Activated CD4-positive, alpha-beta T cell treated with anti-CD3 and anti-CD28 coated beads, Interleukin-2, Interleukin-4, amounts not matched to agents 100 ng/mL and 50 ng/mL, durations not matched to agents 16 hours and 8 hours (primary cell): ENCODE measurements at places on chromosomes 3 and 15.

DNA sequence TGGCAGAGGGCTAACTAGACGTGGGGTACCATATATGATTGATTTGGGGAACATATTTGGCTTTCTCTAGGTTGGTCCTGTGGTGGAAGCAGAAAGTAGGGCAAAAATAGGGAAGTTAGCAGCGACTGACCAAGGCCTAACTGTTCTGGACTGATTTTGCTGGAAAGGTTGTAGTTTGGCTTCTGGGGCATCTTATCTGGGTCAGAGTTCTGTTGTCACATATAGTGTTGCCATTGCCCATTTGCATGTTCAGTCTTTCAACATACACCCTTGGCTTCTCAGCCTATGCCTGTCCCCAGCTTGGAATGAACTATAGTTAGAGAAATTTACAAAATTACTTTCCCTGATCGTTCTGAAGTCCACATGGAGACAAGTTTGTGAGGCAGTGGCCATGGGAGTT lies 426.5 kb downstream of the TBC1D5 start:
- DNase-seq = no peak

- DNase-seq = no peak
These were observed 40.3 kb downstream of the USP50 start for GRCh38 chr15:50506121-50506520.

- no peak for DNase-seq
These were observed 33.6 kb upstream of the TOPAZ1 start for GRCh38 chr3:44208086-44208485.

- peak; percentile 92 for DNase-seq
These were observed 1.9 kb upstream of the ARL6IP5 start for GRCh38 chr3:69082805-69083204.

DNA sequence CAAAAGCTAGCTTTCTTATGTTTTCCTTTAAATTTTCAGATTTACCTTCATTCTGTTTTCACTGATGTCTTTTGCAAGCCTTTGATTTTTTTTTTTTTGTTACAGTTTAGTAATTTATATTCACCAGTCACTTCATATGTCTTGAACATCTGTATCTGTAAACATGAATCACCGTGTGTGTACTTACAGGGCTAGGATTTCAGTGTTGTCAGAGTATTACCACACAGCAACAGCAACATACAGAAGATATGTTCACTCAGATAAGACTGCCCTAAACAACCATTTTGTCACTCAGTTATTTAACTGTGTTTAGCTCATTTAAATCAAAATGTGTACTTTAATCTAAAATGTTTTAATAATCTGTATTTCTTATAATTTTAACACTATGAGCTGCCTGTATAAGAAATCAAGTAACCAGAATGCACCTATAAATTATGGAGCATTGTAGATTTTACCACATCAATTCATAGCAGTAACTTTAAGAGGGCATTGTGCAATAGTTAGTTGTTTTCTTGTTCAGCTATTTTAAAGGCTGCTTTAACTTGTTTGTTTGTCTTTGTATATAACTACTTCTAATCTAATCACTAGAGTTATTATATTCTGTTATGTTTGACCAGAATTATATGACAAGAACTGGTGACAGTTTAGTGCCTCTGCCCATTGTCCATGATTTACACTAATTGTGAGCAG lies 50.4 kb downstream of the GHSR start:
- no peak for DNase-seq

GRCh38 chr3:147244397-147244796 lies 161.9 kb downstream of the ZIC4 start:
- no peak for DNase-seq

- no peak for DNase-seq
These were observed 172.8 kb upstream of the UBE3A start for GRCh38 chr15:25611603-25612002.

GRCh38 chr15:65192016-65192415 lies 6.9 kb upstream of the CLPX start:
- no peak for DNase-seq

GRCh38 chr3:56753206-56753820 lies 48.4 kb downstream of the ARHGEF3 start:
- DNase-seq = peak; percentile 83

- DNase-seq = no peak
These were observed 290.2 kb upstream of the KCNMB2 start for GRCh38 chr3:178246004-178246403.

DNA sequence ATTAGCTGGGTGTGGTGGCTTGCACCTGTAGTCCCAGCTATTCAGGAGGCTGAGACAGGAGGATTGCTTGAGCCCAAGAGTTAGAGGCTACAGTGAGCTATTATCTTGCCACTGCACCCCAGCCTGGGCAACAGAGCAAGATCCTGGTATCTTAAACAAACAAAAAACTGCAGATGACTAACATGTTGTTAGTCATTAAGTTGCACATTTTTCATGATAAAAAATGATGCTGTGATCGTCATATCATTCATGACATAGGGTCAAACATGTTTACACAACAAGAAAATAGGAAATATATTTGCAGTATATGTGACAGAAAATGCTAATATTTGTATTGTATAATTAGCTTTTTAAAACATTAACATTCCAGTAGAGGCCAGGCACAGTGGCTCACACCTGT lies 20.2 kb upstream of the DAPK2 start:
- no peak for DNase-seq

DNA sequence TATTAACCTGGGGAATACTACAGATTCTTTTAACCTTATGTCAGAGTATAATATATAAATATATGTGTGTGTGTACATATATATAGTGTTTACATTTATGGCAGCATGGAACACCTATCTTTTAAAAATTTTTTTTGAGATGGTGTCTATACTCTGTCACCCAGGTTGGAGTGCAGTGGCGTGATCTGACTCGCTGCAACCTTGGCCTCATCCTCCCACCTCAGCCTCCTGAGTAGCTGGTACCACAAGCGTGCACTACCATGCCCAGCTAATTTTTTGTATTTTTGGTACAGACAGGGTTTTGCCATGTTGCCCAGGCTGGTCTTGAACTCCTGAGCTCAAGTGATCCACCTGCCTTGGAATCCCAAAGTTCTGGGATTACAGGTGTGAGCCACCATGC lies 18.5 kb upstream of the ERICH6 start:
- DNase-seq = no peak

DNA sequence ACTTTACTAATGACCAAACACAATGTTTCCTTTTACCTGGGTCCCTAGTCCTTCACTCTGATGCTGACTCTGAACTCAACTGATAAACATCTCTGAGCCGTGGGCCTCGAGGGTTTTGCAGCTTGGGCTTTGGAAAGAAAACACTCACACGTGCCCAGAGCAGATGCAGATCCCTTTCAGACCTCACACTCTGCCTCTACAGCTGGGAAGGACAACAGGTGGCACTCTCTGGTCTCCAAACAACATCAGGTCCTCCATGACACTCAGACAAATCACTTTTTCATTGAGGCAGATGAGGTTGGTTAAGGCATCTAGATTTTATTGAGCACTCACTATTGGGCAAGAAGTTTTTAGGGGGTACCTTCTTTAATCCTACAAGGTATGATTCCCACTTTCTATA lies 64.7 kb upstream of the NTRK3 start:
- no peak for DNase-seq

DNA sequence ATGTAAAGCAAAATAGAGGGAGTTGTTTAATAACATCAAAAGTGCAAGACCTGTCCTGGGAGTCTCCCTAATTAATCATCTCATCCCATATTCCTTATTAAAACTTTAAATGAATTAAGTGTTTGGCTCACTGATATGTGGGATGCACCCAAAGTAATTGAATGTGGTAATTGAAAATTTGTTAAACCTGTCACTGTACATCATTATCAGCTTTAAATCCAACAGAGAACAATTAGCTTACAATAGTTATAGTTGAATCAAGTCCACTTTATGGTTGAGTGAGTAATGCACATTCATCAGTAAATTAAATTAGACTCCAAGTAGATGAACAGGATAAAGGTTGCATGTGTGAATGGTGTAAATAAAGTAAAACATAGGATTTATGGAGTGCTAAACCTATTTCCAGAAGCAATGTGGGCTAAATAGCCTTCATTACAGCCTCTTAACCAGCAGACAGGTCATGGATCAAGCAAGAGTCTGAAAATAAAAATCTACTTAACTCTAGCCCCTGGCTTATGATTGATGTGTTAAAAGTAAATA lies 608.2 kb upstream of the CCDC54 start:
- DNase-seq = no peak

DNA sequence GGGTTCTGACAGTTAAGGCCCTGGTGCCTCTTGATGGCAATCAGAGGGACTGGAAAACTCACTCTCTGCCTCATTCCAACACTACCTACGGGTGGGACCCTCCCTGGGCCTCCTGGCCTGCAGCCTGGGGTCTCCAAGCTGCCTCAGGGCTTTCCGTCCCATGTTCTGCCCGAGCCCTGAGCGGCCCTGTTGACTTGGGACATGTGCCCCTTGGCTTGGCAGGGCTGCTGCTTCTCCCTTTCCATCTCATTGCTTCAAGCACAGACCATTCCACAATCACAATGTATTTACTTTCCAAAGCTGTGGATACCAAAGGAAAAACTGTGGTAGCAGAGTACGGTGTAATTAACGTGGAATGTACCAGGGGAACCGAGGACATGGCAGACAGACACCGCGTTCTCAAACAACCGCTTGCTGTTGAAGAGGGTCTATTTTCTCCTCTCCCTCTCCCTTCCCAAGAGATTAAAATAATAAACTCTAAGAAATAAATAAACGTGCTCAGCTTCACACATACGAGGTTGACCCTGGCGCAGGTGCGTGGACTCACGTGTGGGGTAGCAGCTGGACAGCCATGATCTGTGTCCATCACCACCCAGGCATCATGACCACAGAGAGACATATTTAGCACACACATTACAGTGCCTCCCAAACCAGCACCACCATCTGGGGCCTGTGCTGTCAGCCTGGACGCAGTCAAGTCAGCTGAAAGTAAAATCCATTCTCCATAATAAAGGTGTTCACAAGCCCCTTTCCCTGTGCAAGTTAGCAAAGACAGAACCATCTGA lies 172.0 kb downstream of the XXYLT1 start:
- no peak for DNase-seq

DNA sequence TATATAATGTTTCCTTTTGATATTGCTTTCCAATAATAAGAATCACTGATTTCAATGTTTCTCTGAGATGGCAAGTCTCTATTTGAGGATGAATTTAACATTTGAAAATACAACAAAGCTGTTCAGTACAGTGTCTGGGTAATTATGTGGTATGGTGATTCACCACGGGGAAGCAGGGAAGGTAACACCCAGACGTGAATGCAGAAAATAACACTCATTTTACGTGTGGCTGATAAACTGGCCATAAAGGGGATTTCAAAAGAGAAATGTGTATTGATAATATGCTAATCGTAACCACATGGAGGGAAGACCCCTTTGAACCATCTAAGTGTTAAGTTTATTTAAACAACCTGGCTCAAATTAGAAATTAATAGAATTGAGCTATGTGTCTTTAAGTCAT lies 344.6 kb downstream of the GRM7 start:
- DNase-seq = no peak

DNA sequence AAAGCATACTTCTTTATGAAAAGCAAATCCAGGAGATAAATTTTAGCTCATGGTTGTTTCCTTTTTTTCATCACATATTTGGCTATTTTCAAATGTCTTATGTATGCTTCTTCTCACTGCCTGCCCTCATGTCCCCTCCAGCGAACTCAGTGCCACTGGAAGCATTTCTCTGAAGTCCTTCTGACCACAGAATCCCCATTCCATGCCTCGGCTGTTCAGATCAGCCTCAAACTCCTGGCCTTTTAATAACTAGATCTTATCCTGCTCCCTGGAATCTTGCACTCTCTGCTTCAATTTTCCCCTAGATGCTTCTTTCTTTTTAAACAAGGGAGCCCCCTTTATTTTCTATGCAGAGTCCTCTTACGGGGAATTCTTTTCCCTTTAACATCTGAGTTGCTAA lies 10.1 kb downstream of the ETV5 start:
- no peak for DNase-seq

GRCh38 chr15:40982855-40983254 lies 29.6 kb downstream of the CHAC1 start:
- no peak for DNase-seq

- DNase-seq = peak; percentile 75
These were observed 77.8 kb downstream of the WWTR1 start for GRCh38 chr3:149579838-149580542.

- DNase-seq = no peak
These were observed 20.8 kb upstream of the ALDH1L1 start for GRCh38 chr3:126201168-126201567.

- DNase-seq = no peak
These were observed 32.3 kb upstream of the MFSD1 start for GRCh38 chr3:158769549-158769948.

- no peak for DNase-seq
These were observed 1.1 kb upstream of the MCCC1 start for GRCh38 chr3:183100376-183100775.

DNA sequence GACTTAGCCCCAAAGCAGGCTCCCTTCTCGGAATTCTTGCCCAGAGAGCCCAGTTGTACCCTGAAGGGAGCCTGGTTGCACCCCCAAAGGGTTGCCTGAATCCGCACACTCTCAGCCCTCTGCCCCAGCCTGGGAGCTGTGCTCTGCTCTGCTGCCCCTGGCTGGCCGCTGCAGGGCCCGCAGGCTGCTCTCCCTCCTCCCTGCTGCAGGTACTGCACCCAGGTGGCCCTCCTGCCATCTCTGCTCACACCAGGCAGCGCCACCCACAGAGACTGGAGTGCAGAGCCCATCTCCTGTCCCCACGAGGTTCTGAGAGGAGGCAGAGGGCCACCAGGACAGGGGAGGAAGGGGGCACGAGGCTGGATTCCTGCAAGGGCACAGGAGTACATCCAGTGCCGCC lies 134.2 kb upstream of the NSMCE3 start:
- no peak for DNase-seq

DNA sequence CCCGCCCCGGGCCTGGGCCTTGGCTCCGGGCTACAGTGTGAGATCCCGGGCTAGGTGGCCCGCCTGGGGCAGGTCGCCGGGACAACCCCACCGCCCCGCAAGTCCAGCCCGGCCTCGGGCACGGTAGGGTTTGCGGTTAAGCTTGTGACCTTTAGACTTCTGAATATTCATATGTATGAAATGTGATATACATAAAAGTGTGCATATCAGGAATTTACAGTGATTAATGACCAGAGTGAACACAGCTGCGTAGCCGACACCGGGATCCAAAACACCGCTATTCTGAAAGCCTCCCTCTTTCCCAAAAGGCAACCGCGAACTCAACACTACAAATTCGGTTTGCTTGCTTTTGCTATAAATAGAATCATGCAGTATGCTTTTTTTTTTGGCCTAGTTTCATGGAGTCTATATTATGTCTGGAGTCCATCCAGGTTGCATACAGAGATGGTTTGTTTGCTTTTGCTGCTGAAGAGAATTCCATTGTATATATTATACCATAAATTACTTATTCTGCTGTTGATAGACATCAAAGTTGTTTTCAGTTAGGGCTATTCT lies 636 bp upstream of the SNRPA1 start:
- no peak for DNase-seq

GRCh38 chr3:118089563-118089962 lies 945.1 kb downstream of the IGSF11 start:
- no peak for DNase-seq
